ENCODE measurements at places on chromosomes 12 and 14.

GRCh38 chr14:56414236-56414635 is 165.4 kb upstream of the TMEM260 start:
- DNase-seq = no peak

- no peak for DNase-seq
Observed at GRCh38 chr12:85630851-85631250, 205.4 kb downstream of the RASSF9 start.

DNA sequence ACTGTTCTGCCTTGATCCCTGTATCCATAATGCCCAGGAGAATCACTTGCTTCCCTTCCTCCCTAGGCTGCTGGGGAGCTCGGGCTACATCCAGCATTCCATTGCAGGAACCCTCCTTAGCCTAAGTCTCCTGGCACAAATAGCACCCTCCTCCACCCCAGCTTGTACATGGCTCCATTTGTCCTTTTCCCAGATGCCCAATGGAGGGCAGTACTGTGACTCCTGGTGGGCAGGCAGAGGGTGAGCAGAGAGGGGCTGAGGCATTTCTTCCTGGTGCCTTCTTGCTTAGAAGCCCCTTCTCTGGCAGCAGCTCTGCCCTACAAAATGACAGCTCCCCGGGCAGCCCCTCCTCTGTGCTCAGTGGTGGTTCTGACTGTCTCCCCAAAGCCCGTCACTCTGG is 86.5 kb downstream of the RBM19 start:
- no peak for DNase-seq

DNA sequence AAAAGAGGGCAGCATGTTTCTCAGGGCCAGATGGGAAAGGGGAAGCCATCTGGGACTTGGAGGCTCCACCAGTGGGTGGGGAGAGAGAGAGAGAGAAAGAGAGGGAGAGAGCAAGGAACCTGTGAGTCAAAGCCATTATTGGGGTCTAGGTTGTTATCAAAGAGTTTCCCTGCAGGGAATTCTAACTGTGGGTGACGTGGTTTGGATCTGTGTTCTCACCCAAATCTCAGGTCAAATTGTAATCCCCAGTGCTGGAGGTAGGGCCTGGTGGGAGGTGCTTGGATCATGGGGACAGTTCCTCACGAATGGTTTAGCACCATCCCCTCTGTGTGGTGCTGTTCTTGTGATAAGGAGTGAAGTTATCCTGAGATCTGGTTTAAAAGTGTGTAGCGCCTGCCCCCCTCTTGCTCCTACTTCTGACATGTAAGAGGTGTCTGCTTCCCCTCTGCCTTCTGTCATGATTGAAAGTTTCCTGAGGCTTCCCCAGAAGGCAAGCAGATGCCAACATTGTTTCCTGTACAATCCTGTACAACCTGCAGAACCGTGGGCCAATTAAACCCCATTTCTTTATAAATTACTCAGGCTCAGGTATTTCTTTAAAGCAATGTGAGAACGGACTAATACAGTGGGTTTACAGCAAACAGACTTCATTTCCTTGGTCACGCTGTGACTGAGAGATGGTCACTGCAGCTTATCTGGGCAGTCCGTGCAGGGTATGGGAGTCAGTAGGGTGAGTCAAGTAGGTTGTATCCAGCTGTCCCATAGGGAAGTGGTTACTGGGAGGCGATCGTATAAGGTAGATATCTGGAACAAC is 52.4 kb downstream of the CCDC91 start:
- no peak for DNase-seq

GRCh38 chr12:111406474-111407376 is 1.0 kb downstream of the SH2B3 start:
- DNase-seq = peak; percentile 64

- no peak for DNase-seq
Observed at GRCh38 chr12:127282786-127283565, 984.0 kb upstream of the TMEM132C start.

DNA sequence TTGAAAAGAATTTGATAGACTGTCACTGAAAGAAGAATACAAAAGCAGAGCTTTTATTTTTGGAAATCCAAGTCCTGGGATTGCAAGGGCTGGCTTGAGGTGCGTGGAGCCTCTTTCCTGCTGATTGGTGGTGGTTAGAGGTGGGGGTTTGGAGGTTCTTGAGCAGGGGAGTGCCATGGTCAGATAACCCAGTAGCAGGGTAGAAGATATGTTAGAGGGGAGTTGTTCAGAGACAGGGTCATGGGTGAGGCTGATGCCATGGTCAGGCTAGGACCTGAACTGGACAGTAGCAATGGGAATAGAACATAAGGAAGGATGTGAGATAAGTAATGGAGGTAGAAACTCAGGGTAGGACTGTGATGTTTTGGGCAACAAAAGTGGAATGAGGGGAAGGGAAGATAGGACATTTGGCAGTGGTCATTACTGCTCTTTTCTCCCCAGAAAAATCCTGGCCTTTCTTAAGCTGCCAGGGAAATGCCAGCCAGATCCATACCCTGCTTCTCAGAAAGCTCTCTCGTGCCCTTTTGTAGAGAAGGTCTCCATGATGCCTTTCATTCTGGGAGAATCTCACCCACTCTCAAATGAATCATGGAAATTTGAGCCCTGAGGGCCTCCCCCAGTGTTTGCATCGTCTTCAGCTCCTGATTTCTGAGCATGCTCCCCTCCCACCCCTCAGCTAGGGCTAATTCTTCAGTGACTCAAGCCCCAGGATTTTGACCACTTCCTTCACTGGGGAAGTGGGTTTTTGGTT is 9.5 kb downstream of the EMP1 start:
- DNase-seq = peak; percentile 21

- no peak for DNase-seq
Observed at GRCh38 chr14:75554482-75554881, 23.9 kb upstream of the FLVCR2 start.

All from stimulated activated CD8-positive, alpha-beta memory T cell treated with anti-CD3 and anti-CD28 coated beads, Interleukin-15, amount 100 ng/mL, for 48 hours (primary cell).